ENCODE measurements at places on chromosomes 1 and 21.

GRCh38 chr1:221993444-221993948 is 251.6 kb upstream of the DUSP10 start:
- DNase-seq: no peak

DNA sequence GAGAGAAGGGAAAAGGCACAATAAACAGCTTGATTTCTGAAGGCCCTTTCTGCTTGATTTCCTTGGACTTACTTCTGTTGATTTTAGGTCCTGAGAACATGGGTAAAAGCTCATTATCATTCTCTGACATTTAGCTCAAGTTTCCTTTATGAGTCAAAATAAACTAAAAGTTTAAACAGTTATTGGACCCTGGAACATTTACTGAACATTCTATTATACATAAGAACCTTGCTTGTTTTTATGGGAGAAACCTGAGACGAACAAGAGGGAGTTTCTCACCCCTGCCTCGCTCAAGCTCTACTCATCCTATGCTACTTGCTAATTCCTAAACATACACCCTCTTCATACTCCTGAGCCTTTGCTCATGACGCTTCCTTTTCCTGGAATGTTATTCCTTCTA is 538.3 kb upstream of the PKN2 start:
- DNase-seq: no peak

GRCh38 chr1:50700621-50701020 is 259.4 kb downstream of the FAF1 start:
- no peak for DNase-seq

- DNase-seq: peak; percentile 86
Measured at GRCh38 chr1:24186993-24187790, at the start of gene IFNLR1. IFNLR1 (minus strand) TSS chr1:24187289; CDS start chr1:24187248, 41 bp downstream.

GRCh38 chr1:111147948-111148347 is 7.9 kb downstream of the CEPT1 start:
- DNase-seq: no peak

- DNase-seq: peak; percentile 49
Measured at GRCh38 chr1:27522432-27523336, 32.7 kb upstream of the WASF2 start.

GRCh38 chr1:71166178-71167173 is 85.6 kb upstream of the ZRANB2 start:
- no peak for DNase-seq

DNA sequence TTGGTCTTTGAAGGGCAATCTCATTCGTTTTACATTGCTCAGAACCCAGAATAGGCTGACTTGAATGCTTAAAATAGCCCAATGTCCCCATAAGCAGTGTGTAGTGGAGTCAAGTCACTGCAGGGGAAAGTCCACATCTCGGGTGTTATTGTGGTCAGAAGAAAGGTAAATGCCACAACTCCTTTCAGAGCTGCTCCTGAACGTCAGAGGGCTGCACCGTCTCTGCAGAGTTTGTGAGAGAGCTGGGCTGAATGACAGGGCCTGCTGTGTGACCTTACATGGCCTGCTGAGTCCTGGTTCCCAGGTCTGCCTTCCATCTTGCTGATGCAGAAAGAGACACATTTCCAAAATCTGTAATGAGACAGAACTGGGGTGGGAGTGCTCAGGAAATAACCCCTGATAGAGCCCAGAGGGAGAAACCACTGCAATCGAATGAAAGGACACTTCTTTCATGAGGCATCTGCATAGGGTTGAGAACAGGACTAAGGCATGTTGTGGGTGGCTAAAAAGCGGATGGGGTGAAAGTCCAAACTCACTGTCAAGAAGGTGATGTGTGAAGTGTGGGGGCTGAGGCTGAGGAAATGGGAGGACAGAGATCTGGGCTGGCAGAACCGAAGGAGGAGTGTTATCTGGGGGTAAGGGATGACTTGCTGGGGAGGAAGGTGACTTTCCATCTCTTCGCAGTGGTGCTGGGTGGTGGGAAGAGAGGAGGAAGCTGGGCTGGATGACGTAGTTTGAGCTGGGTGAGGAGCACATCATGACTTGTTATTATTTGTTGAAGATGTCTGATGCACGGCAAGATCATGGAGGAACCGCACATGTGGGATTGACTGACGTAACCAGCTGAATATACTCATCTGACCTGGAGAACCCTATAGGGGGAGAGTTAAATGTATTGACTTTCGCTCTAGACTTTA is 33.7 kb downstream of the XCL2 start:
- DNase-seq: no peak

- DNase-seq: no peak
Measured at GRCh38 chr1:108027389-108027788, 62.4 kb upstream of the VAV3 start.

DNA sequence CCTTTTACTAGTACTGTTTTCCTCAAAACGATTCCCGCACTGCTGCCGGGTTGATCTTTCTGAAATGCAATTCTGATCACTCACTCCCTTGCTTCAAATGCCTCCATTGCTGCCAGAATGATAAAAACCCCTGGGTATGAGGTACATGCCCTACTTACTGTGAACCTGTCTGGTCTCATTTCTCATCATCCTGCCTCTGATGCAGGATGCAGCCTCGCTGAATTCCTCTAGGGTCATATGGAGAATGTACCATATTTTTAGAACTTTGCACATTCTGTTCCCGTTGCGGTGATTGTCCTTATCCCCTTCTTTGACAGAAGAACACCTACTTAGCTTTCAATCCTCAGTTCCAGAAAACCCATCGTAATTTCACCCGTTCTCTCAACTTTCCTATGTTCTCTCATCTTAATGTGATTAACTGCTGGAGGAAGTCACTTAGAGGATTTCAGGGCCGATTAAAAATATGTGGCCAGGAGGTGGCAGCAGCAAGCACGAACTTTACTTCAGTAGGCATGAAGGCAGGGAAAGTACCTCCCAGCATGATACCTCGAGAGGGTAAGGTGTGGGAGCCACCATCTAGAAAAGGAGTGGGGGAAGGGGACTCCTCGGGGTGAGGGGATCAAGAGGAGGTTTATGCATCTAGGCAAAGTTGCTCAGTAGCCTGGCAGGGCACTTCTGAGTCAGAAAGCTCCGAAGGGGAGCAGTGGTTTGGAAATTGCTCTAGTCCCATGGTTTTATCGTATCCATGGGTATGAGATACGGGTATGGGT is 361.5 kb upstream of the ZP4 start:
- peak; percentile 73 for DNase-seq

DNA sequence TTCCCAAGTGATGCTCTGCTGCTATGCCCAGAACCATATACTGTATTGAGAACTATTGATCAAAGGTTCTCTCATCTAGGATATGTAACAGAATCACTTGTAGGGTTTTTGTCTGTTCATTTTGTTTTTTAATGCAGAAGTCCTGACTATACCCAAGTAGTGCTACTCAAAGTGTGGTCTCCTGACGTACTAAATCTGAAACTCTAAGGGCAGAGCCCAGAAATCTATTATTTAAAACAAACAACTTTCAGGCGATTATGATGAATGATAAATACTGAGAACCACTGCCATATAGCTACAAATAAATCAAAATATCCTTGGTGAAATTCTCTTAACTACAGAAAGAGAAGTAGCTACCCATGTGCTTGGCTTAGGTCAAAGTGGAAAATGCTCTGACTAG is 10.1 kb downstream of the ZZZ3 start:
- no peak for DNase-seq

- no peak for DNase-seq
Measured at GRCh38 chr1:2145946-2146835, 48.4 kb downstream of the FAAP20 start.

- no peak for DNase-seq
Measured at GRCh38 chr1:8076176-8076575, 50.1 kb upstream of the ERRFI1 start.

GRCh38 chr1:210291786-210292230 is 36.9 kb upstream of the HHAT start:
- no peak for DNase-seq

DNA sequence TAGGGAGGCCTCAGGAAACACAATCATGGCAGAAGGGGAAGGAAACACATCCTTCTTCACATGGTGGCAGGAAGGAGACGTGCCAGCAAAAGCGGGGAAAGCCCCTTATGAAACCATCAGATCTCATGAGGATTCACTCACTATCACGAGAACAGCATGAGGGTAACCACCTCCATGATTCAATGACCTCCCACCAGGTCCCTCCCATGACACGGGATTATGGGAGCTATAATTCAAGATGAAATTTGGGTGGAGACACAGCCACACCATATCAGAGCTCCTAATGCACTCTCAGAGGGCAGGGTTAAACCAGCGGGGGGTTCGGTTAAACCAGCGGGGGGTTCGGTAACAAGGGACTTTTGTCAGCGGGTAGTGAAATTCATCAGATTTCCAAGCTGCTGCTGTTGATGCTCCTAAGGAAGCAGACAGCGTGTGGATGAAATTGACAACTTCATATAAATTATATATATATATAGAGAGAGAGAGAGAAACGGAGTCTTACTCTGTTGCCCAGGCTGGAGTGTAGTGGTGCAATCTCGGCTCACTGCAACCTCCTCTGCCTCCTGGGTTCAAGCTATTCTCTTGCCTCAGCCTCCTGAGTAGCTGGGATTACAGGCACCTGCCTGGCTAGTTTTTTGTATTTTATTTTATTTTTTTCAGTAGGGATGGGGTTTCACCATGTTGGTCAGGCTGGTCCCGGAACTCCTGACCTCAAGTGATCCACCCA is 4.2 kb downstream of the CSTB start:
- DNase-seq: no peak

- DNase-seq: peak; percentile 59
Measured at GRCh38 chr1:37391211-37392011, 83.0 kb upstream of the ZC3H12A start.

DNA sequence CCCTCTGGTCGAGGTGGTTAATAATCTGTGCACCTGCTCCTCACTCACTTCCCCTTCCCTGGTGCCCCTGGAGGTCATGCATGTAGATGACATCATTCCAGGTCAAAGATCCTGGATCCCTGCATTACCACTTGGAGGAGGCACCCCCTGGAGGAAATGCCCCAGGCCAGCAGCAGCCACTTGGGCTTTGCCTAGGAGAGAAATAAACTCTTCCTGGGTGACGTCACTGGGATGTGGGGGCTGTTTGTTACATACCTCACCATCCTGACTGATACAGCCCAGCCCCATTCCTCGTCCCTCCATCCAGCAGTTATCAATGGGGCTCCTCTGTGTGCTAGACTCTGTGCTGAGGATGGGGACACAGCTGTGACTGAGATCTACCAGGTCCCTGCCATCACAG is 433.6 kb downstream of the PTPRU start:
- peak; percentile 12 for DNase-seq

DNA sequence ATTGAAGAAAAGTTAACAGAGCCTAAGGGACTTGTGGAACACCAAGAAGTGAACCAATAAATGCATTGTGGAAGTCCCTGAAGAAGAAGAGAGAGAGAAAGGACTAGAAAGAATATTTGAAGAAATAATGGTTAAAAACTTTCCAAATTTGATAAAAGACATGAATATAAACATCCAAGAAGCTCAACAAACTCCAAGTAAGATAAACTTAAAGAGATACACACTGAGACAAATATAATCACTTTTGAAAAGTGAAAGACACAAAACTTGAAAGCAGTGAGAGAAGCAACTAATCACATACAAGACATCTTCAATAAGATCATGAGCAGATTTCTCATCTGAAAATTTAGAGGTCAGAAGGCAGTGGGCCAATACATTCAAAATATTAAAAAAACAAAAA is 91.2 kb downstream of the MPZL1 start:
- no peak for DNase-seq

DNA sequence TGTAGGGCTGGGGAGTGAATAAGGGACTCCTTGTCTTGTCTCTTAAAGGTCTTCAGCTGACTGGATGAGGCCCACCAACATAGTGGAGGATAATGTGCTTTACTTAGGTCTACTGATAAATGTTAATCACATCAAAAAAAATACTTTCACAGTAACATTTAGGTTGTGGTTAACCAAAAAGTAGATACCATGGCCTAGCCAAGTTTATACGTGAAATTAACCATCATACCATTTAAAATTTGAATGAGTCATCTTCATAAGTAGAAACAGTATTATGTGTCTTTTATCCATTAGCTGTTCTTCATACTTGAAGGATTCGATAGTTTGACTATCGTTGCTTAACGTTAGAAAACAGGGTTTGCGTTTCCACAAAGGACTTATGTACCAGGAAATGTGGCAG is 80.9 kb downstream of the MTR start:
- no peak for DNase-seq

- no peak for DNase-seq
Measured at GRCh38 chr1:196309386-196309785, 298.9 kb downstream of the KCNT2 start.

- no peak for DNase-seq
Measured at GRCh38 chr1:37056325-37056724, 22.0 kb upstream of the GRIK3 start.

- DNase-seq: no peak
Measured at GRCh38 chr1:111542187-111542586, 38.8 kb upstream of the ADORA3 start.

- no peak for DNase-seq
Measured at GRCh38 chr21:21662776-21663175, 664.6 kb downstream of the NCAM2 start.

- no peak for DNase-seq
Measured at GRCh38 chr1:210523830-210524229, 195.1 kb downstream of the HHAT start.

DNA sequence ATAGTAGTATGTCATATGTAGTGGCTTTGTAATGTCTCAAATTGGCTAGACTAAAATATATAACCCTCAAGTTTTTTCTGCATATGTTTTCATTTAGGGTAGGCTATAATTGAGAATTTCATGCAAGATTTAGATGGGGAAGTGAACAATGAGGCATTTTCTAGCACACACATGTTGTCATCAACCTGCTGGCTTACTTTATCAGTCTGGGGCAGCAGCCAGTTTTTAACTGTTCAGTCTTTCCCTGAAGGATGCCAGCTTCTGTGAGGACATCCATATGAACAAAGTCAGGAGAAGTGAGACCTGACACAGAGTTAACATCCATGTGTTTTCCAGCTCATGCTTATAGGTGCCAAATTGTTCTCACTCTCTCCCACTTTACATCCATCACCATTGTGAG is 74.7 kb upstream of the OLFM3 start:
- DNase-seq: no peak

- DNase-seq: no peak
Measured at GRCh38 chr1:76759950-76760349, 107.3 kb upstream of the ST6GALNAC5 start.

DNA sequence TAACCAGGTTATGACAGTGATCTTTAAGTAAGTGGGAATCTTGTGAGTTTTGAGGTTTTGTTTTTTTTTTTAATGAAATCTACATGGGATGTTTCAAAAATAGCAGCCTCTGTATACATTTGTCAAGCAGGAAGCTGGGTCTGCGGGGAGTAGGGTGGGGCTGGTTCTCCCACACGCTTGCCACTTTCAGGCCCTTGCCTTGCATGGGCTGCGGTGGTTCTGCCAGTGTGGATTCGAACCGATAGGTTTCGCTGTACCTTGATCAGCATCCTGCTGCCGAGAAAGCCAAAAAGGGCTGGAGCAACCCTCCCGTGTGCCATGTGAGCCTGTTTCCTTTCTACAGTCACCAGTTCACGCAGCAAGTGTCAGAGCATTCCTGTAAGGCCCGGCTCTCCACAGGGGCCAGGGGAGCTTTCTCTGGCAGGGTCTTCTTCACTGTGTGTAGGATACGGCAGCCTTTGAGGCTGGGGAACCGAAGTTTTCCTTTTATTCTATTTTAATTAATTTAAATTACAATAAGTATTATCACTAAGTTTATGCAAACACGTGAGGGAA is 79.2 kb upstream of the SAMD11 start:
- no peak for DNase-seq

All from D341Med (cell line).